ENCODE measurements at places on chromosomes 11 and 22.

GRCh38 chr11:97351939-97352338 lies 962.1 kb downstream of the JRKL start:
- DNase-seq = no peak

- no peak for DNase-seq
These were observed 4.2 kb upstream of the NEAT1 start for GRCh38 chr11:65418431-65418680.

- DNase-seq = no peak
These were observed 12.3 kb downstream of the PKNOX2 start for GRCh38 chr11:125176866-125177265.

GRCh38 chr11:91104237-91104636 lies 881.4 kb upstream of the CHORDC1 start:
- DNase-seq = no peak
